ENCODE measurements at places on chromosomes 13 and 19.
A peak's percentile ranks its signal among the peaks of the same experiment; 100 is the strongest.

- no peak for DNase-seq
These were observed 218.0 kb downstream of the RGCC start for GRCh38 chr13:41675306-41675705.

GRCh38 chr19:43634068-43634467 lies 5.6 kb downstream of the CADM4 start:
- no peak for DNase-seq

DNA sequence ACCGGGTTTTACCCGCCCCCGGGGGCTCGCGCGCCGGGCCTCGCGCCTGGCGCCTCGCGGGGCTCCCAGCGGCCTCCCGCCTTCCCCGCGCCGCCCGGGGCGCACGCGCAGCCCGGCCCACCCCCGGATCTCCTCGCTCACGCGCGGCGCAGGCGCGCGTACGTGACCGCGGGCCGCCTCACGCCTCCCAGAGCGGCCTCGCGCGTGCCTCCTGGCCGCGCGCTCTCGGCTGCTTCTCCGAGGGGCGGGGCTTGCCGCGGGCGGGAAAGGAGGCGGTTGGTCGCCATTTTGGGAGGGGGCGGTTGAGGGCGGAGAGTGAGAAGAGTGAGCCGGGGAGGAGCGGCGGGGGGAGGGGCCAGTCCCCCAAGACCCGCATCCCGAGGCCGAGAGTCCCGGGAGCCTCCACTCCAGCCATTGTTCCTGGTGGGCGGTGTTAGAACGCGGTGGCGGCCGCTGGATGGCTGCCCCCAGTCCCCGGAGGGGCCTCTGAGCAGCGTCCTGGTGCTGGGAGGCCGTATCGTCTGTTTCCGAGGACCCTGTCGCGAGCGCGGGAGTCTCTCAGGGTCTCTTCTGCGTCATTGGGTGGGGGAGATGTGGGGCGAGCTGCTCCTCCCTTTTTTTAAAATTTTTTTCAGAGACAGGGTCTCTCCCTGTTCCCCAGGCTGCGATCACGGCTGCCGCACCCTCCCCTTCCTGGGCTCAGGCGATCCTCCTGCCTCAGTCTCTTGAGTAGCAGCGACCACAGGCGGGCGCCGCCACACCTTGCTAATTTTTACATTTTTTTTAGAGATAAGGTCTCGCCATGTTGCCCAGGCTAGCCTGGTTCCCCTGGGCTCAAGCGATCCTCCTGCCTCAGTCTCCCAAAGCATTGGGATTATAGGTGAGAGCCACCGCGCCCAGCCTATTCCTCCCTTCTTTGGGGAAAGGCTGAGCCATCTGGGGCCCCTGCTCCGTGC lies at the start of gene ZNF541:
Gene ZNF541, minus strand, starts transcription at position 78 of the 956 bp plus-strand sequence. CDS start 17,292 bp downstream, outside the sequence.
- DNase-seq: peak; percentile 72

GRCh38 chr13:25692099-25692498 lies 320.3 kb downstream of the ATP8A2 start:
- DNase-seq: no peak

GRCh38 chr13:41851351-41851750 lies 109.6 kb downstream of the VWA8 start:
- no peak for DNase-seq

DNA sequence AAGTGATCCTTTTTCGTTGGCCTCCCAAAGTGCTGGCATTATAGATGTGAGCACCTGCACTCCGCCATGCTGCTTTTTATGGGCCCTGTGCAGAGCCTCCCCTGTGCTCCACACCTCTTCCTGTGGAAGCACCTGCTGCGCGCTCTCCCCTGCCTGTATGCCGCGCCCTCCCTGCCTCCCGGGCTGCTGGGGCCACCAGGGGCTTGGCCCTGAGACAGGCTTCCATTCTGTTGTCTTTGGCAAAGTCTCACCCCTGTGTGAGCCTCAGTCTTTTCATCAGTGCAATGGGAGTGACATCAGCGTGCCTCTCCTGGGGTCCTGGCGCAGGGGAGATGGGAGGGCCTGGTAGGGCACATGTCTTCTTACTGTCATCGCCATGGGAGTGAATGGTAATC lies 1.3 kb downstream of the FAM174C start:
- DNase-seq: no peak

- no peak for DNase-seq
These were observed 19.6 kb upstream of the SLC15A1 start for GRCh38 chr13:98771838-98772611.

DNA sequence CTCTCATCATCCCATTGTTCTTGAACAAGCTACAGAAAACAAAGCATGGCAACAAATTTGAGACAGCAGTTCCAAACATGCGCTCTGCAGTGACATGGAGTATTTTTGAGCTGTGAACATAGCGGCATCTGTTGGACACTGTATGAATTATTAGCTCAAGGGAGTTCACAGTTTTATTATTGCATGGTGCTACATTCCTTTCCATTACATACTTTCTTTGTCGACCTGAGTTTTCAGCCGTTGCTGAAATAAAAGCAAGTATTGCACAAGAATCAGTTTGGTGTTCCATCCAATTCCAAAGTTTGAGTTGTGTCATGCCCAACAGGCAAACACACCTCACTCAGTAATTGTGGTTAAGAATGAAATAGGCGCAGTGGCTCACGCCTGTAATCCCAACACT lies 30.1 kb upstream of the METTL21C start:
- DNase-seq: no peak

GRCh38 chr19:6678690-6679109 lies 8.7 kb upstream of the TNFSF14 start:
- peak; percentile 42 for DNase-seq

- no peak for DNase-seq
These were observed 42.6 kb downstream of the CYP4F22 start for GRCh38 chr19:15550929-15551292.

DNA sequence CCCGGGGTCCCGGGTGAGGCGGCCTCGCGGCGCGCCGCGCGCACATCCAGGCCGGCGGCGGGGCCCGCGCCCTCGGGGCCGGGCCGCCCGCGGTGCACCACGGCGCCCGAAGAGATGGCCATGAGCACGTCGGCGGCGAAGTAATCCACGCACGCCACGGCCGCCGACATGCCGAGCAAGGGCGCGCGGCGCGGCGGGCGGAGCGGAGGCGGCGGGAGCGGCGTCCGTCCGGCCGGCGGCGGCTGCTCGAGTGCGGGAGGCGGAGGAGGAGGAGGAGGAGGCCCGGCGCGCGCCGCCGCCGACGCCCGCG lies at the start of gene KLF16:
Gene KLF16, minus strand, starts transcription at position 252 of the 310 bp plus-strand sequence. Its CDS starts 82 bp downstream, at position 170.
- DNase-seq: no peak

DNA sequence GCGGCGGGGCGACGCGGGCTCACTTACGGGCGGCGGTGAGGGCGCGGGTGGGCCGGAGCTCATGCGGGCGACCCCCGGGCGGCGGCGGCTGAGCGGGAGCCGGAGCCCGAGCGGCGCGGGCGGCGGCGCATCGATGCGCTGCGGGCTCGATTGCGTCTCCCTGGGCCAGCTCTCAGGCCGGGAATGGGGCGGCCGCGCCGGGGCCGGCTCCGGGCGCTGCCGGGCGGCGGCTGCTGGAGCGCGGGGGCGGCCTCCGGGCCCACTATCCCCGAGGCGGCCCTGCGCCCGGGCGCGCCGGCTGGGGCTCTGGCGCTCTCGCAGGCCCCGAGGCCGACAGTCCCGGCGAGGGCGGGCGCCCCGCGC lies 1.4 kb upstream of the TSHZ3 start:
- no peak for DNase-seq

- DNase-seq: no peak
These were observed 19.0 kb downstream of the TSHZ3 start for GRCh38 chr19:31330237-31330636.

DNA sequence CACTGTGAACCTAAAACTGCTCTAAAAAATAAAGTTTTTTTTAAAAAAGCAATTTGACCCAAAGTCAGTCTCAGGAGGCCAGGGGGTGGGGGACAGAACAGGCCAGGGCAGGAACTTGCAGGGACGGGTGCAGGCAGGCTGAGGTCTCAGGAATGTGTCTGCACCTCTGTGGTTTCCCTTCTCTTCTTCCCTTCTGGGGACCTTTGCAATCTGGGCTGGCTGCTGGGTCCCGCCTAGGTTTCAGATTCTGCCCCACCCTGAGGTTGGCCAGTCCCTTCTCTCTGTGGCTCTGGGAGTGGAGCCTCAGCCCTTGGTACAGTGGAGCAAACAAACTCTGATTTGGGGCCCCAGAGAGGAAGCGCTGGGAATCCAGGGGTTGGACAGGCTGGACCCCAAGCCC lies 5.3 kb upstream of the F2RL3 start:
- DNase-seq: no peak

- DNase-seq: no peak
These were observed 481.9 kb downstream of the COG6 start for GRCh38 chr13:40137400-40137799.

DNA sequence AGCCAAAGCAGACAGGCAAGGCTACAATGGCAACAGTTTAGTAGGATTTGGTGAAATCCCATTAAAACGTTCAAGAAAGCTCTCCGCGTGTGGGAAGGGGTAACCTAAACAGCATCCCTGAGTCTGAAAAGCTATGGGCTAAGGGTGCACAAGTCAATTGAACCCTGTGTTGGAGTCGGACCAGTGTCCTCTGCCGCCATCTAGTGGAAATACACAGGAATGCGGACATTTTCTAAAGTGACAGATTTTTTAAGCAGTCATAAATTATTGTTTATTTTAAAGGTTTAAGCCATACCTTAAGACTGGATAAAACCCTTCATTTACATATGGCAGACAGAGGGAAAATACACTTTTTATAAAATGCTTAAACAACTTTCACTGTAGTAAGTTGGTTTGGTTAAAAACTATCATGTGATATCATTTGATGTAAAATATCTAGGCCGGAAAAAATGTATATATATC lies 26.5 kb upstream of the LSM14A start:
- DNase-seq: peak; percentile 9

DNA sequence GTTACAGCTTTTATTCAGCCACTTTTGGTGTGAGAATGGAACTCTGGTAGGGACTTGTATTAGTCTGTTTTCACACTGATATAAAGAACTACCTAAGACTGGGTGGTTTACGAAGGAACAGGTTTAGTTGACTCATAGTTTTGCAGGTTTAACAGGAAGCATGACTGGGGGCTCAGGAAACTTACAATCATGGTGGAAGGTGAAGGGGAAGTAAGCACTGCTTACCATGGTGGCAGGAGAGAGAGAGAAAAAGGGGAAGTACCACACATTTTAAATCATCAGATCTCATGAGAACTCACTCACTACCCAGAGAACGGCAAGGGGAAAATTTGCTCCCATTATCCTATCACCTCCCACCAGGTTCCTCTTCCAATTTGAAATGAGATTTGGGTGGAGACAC lies 942.2 kb downstream of the PCDH17 start:
- no peak for DNase-seq

DNA sequence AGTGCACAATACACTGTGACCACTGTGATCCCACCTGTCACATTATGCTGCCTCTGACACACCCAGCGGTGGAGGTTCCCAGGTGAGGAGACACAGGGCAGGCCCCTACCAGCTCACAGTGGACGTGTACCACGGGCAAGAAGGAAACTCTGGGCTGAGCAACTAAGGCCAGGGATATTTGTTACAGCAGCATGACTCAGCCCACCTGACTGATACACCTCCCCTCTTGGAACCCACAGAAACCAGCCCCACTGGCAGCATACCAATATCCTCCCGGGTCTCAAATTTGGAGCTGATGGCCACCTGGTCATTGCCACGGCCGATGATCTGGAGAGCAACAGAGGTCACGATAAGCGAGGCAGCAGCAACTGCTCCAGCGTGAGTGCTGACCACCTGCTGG lies 14.9 kb downstream of the KLC3 start:
- DNase-seq: no peak

- no peak for DNase-seq
These were observed 17.4 kb upstream of the ZNF543 start for GRCh38 chr19:57302727-57303401.

DNA sequence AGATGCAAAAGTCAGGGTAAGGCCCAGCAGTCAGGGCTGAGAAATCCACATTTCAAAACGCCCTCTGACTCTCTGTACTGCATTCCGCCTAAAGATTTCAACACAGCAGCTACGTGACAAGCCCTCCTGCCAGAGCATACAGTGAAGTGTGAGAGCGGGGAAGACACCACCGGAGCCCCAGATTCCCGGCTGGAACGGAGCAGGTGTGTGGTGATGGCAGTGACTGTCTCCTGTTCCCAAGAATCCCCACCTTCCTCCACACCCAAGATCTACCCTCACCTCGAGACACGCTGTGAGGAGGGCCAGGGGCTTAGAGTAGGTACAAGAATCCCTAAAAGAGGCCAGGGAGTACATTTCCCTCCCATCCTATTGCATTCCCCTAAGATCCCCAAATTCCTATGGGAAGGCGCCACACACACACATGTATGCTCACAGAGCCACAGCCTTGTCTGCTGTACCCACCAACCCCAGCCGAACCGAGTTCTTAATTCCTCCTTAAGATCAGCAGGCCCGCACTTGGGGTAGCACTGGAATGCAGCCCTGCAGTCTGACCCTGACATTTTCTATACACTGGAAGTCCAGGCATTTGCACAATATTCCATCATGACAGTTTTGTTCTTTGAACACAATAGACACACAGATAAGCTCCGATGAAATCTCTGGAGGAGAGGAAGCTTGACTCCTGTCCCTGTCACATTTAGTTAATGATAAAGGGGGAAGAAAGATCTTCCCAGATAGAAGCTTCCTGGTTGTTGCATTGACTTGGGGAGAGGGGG lies 102.9 kb downstream of the FOXO1 start:
- DNase-seq: no peak

DNA sequence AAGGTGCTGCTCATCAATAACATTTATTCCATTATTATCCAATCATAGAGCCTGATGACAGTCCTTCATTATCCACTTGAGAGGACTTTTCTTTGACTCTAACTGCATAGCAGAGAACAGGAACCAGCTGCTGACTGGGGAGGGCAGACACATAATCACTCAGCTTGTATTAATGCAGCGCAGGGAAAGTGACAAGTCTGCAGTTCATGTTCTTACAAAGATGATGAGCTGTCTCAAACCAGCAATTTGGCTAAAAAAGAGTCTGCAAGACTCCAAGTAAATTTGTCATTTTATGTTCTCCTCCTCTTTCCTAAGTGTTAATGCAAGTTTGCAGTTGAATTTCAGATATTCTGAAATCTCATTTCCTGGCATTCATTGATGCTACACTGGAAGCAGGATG lies 40.0 kb upstream of the CBY2 start:
- DNase-seq: no peak

DNA sequence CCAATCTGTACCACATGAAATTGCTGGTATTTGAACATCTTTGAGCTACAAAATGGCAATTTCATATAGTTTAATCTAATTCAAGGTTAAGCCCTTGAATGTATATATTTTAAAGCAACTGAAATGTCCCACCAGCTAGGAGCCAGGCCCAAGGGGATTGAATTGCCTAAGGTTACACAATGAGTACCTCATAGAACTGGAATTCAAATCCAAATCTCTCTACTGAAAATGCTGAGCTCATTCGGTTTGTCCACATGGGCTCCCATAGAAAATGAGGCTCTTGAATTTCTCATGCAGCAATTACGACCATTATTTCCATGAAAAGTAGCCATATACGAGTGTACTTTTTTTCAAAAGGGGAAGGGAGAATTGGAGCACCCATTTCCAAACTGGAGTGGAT lies 31.5 kb upstream of the FNDC3A start:
- no peak for DNase-seq

- no peak for DNase-seq
These were observed 2.2 kb upstream of the TNFRSF19 start for GRCh38 chr13:23567906-23568460.
